Naive thymus-derived CD8-positive, alpha-beta T cell (primary cell): ENCODE measurements at places on chromosomes 7 and 10.

GRCh38 chr10:51124852-51125251 is 50.6 kb downstream of the PRKG1 start:
- no peaks in the 10 kb centered on the region for H3K36me3 ChIP-seq
- H3K4me1 ChIP-seq, result no peaks in the 10 kb centered on the region
- DNase-seq, result no peak
- no peaks in the 10 kb centered on the region for H3K27me3 ChIP-seq

- no peak overlapping the region for H3K27ac ChIP-seq
- H3K4me1 ChIP-seq, result no peaks in the 10 kb centered on the region
- H3K27me3 ChIP-seq, result peaks cover 76% of the 10 kb centered on the region
Measured at GRCh38 chr10:128286762-128287500, 160.7 kb upstream of the MKI67 start.

- no peak overlapping the region for H3K4me3 ChIP-seq
- H3K36me3 ChIP-seq, result no peaks in the 10 kb centered on the region
- H3K27ac ChIP-seq, result no peak overlapping the region
Measured at GRCh38 chr10:48701139-48701901, 16.6 kb downstream of the WDFY4 start.

DNA sequence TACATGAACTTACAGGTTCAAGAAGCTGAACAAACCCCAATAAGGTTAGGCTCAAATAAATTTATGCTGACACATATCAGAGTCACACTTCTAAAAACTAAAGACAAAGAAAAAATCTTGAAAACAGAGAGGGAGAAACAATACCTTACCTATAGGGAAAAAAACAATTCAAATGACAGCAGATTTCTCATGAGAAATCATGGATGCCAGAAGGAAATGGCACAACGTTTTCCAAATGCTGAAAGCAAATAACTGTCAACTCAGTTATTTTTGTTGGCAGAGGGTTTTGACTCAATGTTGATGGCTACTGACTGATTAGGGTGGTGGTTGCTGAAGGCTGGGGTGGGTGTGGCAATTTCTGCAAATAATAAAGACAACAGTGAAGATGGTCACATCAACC is 239.4 kb downstream of the ARHGAP12 start:
- no peak overlapping the region for H3K4me3 ChIP-seq
- no peak for DNase-seq
- no peaks in the 10 kb centered on the region for H3K27me3 ChIP-seq
- no peak overlapping the region for H3K27ac ChIP-seq
- H3K4me1 ChIP-seq, result no peaks in the 10 kb centered on the region
- H3K36me3 ChIP-seq, result peaks cover 3% of the 10 kb centered on the region

DNA sequence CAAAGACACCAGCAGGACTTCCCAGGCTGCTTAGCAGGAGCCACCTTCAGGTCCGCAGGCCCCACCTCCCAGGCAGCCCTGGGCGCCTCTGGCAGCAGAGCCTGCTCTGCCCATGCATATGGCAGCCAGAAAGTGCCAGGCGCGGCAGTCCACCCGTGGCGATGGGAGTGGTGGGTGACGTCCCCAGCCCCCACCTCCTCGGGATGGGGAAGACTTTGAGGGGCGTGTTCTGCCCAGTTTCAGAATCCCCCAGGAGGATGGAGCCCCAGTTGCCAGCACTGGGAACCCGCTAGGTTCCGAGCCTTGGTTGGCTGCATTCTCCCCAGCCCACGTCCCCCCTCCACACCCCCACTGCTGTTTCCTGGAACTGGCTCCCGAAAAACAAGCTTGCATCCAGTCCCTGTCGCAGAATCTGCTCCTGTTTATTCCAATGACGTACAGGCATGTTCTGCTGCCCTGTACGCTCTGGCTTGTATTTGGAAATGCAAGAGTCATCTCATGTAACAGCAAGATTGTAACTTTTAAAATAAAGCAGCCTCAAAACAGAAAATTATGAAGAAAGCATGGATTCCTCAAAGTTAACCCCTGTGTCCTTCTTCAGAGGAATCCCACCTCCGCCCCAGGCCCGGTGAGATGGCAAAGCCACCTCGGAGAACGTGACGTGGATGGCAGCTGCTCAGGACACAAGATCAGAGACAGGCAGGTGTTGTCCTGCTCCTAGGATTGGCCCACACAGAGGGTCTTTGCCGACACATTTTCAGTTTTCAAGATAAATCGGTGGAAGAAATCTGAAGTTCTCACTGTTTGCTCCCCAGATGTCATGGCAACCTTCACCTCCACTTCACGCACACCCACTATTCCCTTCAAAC is 87.8 kb upstream of the PPP2R2D start:
- H3K27me3 ChIP-seq, result no peaks in the 10 kb centered on the region
- peak; percentile 7 for DNase-seq
- H3K36me3 ChIP-seq, result no peaks in the 10 kb centered on the region
- H3K27ac ChIP-seq, result no peak overlapping the region
- H3K4me1 ChIP-seq, result no peaks in the 10 kb centered on the region
- no peak overlapping the region for H3K4me3 ChIP-seq

DNA sequence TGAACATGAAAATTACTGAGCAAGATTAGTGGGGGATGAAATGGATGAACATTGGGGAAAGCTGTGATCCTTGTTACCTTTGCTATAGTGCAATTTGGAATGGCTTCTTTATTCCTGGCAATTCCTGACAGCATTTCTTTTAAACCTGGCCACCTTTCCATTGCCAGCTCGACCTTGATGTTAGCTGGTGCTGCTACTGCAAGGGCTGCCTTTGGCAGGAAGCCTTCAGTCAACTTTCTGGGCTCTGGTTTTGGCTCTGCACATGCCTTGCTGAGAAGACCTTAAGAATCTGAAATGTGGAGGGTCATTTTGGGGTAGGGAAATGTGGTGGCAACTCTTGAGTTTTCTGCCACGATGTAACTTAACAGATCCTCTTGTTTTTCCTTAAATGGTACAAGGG is 64.7 kb downstream of the KAT6B start:
- no peaks in the 10 kb centered on the region for H3K36me3 ChIP-seq
- no peak for DNase-seq
- H3K4me1 ChIP-seq, result peaks cover 71% of the 10 kb centered on the region
- H3K27me3 ChIP-seq, result no peaks in the 10 kb centered on the region
- peak overlapping the region; percentile 7 for H3K27ac ChIP-seq

GRCh38 chr7:6323967-6324701 is 51.7 kb upstream of the CYTH3 start:
- peaks cover 1% of the 10 kb centered on the region for H3K36me3 ChIP-seq
- peaks cover 3% of the 10 kb centered on the region for H3K4me1 ChIP-seq

DNA sequence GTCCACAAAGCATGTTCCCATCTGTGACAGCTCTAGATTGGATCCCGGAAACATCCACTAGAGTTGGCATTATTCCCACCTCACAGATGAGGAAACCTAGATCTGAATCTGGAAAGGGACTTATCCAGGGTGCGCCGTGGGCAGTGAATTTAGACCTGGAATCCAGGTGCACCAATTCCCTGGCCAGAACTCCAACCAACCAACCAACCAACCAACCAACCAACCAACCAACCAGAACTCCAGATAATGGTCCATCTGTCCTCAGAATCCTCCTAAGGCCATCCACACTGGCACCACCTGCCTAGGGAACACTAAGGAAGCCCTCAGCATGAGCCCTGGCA is 42.0 kb upstream of the ZMIZ1 start:
- H3K36me3 ChIP-seq, result no peaks in the 10 kb centered on the region
- H3K27me3 ChIP-seq, result no peaks in the 10 kb centered on the region
- H3K4me1 ChIP-seq, result peaks cover 59% of the 10 kb centered on the region
- no peak overlapping the region for H3K27ac ChIP-seq
- peak overlapping the region; percentile 60 for H3K4me3 ChIP-seq
- DNase-seq, result no peak

DNA sequence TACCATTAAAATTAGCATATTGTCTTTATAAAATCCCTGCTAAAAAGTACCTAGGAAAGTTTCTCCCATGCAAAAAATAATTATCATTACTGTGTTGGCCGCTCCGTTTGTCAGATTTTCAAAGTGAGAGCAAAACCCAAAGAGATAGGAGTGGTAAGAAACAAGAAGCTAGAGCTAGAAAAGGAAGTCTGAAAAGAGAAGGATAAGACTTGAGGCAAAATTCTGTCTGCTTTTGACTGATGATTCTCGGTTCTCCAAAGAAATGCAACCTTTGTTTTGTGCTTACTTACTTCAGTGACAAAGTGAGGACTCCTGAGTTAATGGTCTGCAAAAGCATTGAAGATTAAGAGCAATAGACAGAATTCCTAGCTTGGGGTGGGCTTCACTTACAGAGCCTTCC is 33.3 kb upstream of the CAPZA2 start:
- no peak overlapping the region for H3K27ac ChIP-seq
- no peaks in the 10 kb centered on the region for H3K36me3 ChIP-seq
- DNase-seq, result no peak

DNA sequence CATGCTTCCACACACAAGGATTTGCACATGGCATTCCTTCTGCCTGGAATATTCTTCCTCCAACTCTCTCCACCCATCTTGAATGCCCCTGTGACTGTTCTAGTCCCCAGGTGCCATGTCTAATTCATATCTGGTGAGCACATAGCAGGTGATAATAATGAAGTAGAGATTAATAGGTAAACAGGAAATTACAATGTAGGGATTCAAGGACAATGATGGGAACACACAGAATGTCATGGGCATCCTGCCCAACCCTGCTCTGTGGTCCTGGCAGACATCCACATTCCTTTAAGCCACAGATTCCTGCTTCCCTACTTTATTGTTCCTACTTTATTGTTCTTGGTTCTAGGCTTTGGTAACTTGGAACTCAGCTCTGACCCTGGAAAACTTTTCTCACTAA is 115.8 kb downstream of the THSD7A start:
- no peaks in the 10 kb centered on the region for H3K36me3 ChIP-seq
- no peaks in the 10 kb centered on the region for H3K4me1 ChIP-seq
- no peak overlapping the region for H3K27ac ChIP-seq
- no peaks in the 10 kb centered on the region for H3K27me3 ChIP-seq

DNA sequence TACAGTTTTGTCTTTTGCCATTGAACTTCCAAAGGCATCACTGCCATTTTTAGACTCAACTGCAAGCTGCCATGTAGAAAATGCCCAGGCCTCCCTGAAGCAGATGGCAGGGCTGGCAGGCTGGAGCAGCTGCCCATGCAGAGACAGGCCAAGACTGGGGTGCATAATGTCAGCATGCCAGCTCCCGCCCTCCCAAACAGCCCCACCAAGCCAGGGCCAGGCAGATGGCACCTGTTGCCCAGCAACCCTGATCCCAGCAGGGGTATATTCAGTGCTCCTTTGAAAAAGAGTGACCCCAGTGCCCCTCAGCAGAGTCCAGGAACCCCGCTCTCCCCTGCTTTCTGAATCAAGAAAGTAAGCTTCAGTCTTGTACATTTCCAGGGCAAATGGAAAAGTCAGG is 32.6 kb downstream of the VSTM4 start:
- H3K27ac ChIP-seq, result no peak overlapping the region
- H3K27me3 ChIP-seq, result no peaks in the 10 kb centered on the region
- no peak for DNase-seq
- H3K4me1 ChIP-seq, result no peaks in the 10 kb centered on the region
- H3K4me3 ChIP-seq, result no peak overlapping the region

DNA sequence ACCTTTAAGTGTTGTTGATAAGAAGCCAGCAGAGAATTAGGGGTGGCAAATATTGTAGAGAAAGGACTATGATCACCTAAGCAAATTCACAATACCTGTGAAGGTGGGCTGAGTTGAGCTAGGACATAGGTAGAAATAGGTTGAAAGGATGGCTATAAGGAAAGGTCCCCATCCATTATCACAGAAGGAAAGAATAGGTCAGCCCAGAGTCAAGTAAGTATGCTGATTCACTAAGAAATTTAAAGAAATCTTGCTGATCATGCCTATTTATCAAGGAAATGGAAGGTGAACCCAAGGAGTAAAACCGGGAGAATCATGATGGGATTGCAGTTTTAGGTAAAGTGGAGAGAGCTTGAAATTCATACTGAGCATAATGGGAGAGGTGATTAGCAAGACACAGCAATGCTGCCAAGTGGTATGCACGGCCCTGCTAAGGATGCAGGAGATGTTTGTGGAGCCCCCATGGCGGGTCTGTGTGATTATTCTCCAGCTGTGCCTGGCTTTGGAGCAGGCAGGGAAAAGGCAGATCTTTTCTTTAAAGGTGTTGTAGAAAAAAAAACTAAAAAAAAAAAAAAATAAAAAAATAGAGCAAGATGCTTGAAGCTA is 399.4 kb downstream of the PLXDC2 start:
- H3K4me3 ChIP-seq, result no peak overlapping the region
- no peak for DNase-seq
- no peaks in the 10 kb centered on the region for H3K27me3 ChIP-seq
- no peak overlapping the region for H3K27ac ChIP-seq

DNA sequence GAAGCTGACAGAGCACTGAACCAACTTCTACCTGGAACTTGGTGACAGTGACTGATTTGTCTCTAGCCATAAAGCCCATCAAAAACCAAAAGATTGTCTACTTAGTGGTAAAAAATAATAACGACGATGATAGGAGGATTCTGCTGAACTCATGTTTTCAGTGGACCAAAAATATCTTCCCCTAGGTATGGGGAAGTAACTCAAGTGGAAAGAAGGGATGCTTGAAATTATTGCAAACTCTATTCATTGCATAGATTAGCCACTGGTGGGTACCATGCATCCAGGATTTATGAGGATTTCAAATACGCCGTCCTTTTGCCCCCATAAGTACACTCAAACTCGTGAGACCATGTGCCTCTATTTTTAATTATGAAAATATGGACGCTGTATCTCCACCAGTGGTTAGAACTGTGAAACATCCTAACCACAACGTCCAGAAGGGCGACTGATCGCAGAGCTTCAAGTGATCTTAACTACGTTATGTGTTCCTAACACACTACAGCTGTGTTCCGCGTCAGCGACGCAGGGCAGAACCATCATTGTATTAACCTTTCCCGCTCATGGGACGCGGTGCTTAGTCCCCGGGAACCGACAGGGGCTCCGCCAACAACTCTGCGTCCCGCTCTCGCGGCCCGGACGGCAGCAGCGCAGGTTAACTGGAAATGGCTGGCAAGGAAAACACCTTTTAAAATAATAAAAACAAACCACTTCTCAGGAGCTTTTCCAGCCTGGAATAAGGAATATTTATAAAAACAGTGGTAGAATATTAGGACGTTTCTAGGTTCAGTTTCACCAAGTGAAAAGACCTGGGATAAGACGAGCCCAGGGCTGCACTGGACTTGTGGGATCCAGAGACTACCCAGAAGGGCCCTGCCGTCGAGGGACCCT is 776 bp downstream of the PEX1 start:
- peaks cover 30% of the 10 kb centered on the region for H3K36me3 ChIP-seq
- peak overlapping the region; percentile 99 for H3K27ac ChIP-seq

- no peak for DNase-seq
- H3K27ac ChIP-seq, result peak overlapping the region; percentile 81
- H3K27me3 ChIP-seq, result no peaks in the 10 kb centered on the region
- H3K4me1 ChIP-seq, result peaks cover 12% of the 10 kb centered on the region
- no peaks in the 10 kb centered on the region for H3K36me3 ChIP-seq
Measured at GRCh38 chr10:86965986-86966654, 2.2 kb upstream of the ADIRF start.

- H3K27me3 ChIP-seq, result no peaks in the 10 kb centered on the region
- H3K4me1 ChIP-seq, result peaks cover 14% of the 10 kb centered on the region
- H3K27ac ChIP-seq, result peak overlapping the region; percentile 98
- DNase-seq, result no peak
- H3K36me3 ChIP-seq, result no peaks in the 10 kb centered on the region
Measured at GRCh38 chr10:122981066-122981464, 864 bp downstream of the PSTK start.
